ENCODE measurements at places on chromosomes 7 and 10.

- DNase-seq: no peak
Observed at GRCh38 chr7:140327261-140327661, 71.1 kb downstream of the SLC37A3 start.

DNA sequence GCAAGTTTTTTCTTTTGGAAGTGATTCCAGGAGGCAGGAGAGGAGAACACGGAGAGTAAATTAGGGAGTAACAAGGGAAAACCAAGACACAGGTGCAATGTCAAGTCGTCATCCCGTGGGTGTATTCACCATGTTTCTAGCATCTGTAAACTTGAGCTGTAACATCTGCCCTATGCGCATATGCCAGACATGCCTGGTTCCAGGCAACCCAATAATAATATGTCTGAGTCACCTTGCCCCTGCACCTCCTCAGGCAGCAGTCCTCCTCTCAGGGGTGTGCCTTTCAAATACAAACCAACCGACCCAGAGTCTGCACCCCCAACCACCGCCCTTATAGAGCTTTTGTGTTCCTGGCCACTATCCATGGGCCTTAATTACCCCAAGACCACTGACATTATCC is 107.0 kb upstream of the PDE1C start:
- DNase-seq: no peak

DNA sequence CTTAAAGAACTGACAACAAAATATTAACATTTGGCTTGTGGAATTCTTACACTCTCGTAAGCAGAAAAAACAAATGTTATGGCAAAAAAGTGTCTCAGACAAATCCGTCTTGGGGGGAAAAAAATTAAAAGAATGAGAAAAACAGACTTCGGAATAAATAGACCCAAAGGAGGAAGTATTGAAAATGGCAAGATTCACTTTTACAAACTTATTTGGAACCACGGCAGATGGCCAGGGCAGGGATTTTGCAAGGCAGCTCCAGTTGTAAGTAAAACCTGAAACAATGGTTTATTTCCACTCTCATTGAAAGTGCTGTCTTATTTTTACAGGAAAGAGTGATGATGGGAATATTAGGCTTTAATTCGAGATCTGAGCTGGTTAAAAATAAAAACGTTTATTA is 1.5 kb upstream of the ZNF438 start:
- DNase-seq: no peak

- DNase-seq: no peak
Observed at GRCh38 chr7:116859323-116859722, 3.1 kb upstream of the CAPZA2 start.

DNA sequence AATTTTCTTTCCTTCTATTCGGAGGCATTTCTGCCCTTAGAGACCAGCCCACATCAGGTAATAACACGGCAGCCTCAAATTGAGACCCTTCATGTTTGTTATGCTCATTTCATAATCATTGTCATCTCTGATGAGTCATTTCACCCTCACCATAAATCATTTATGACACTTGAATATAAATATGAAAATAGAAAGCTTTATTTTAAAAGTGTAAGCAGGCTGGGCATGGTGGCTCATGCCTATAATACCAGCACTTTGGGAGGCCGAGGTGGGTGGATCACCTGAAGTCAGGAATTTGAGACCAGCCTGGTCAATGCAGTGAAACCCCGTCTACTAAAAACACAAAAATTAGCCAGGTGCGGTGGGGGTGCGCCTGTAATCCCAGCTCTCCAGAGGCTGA is 57.4 kb upstream of the EGFR start:
- no peak for DNase-seq

GRCh38 chr7:132390705-132391104 is 185.6 kb downstream of the PLXNA4 start:
- no peak for DNase-seq

DNA sequence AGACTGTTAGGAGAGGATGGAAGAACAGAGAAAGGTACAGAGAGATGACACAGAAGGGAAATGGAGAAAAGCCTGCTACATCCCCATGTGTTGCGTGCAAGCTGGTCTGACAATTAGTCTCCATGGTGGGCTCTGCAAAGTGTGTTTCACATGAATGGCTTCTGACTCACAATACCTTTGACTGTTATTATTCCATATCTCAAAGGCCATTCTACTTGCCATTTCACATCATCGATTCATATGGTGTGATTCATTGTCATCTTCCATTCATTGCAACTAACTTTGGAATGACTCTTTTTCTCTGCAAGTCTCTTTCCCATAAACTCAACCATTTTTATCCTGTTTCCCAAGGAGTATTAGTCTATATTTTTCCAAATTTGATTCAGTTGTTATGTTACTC is 208.9 kb upstream of the INHBA start:
- DNase-seq: no peak

DNA sequence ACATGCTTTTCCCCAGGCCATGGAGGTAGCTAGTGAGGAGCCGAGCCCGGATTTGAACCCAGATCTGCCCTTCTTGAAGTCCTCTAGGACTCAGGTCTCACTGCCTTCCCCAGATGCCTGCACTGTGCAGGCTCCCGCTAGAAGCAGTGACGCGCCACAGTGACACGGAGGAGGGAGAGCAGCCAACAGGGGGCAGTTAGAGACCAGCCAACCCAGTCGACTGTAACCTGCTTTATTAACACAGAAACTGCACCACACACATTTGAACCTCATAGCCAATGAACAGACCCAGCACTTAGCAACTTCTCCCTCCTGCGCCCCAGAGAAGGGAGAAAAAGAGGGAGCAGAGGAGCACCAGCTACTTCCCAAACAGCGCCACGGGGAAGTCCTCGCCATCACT is 27.4 kb downstream of the PILRA start:
- no peak for DNase-seq

GRCh38 chr7:80883154-80884025 is 35.5 kb downstream of the SEMA3C start:
- DNase-seq: no peak

- DNase-seq: no peak
Observed at GRCh38 chr7:17697128-17697881, 243.0 kb downstream of the SNX13 start.

Measured in activated T-cell treated with anti-CD3 and anti-CD28 coated beads for 4 hours (primary cell).